Mucosa of gallbladder (tissue), 1 donor: ENCODE measurements at places on chromosomes 4 and X.

GRCh38 chr4:144355811-144356757, 215.6 kb upstream of the GYPA start:
- peak; percentile 58 for DNase-seq

- DNase-seq, result peak; percentile 46
Observed at GRCh38 chrX:103918050-103918449, 44.4 kb upstream of the TMSB15B start.

DNA sequence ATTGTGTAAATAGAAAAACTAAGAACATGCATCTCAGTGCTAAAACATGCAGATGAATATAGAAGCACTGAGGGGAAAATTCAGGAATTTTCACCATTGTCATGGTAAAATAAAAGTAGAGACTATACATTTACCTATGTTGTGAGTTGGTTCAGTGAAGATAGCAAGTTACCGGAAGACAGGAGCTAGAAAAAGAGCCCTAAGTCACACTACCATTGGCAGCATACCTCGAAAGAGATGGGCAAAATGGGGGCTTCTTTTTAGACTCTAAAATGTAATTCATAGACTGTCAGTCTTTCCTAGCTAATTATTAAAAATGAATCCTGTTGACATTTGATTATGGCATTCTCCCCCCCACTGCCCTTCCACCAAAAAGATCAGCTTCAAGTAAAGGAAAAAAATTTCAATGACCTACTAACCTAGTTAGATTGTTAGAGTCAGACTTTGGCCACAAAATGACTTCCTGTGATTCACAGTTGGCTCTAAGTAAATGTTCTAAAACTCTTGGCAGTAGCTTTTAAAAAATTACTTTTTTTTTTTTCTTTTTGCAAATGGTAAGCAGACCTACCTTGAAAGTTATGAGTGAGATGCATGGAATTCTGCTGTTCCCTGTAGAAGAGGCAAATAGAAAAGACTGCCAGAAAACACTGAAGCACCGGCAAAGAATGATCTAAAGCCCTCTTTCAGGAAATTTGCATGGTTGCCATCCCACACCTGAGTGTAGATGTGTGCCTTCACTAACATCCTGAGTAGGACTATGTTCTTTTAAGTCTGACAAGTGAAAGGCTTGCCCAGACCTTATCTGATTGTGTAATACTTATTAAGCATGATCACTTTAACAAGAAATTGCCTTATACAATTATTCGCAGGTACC, 26.4 kb upstream of the ARSJ start:
- DNase-seq, result no peak

GRCh38 chrX:13357925-13358324, 38.1 kb upstream of the ATXN3L start:
- no peak for DNase-seq

- DNase-seq, result no peak
Observed at GRCh38 chr4:185562531-185562930, 27.2 kb upstream of the PDLIM3 start.

DNA sequence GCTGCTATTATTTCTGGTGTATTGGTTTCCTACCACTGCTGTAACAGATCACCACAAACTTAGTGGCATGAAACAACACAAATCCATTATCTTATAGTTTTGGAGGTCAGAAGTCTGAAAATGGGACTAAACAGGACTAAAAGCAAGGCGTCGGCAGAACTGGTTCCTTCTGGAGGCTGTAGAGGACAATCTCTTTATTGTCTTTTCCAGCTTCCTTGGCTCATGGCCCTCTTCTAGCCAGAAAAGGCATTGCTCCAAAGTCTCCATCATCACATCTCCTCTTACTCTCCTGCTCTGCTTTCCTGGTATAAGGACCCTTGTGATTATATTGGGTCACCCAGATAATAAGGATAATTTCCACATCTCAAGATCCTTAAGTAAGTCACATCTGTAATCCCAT, 121.9 kb downstream of the CLCN4 start:
- DNase-seq, result no peak
